Activated effector memory CD4-positive, alpha-beta T cell treated with anti-CD3 and anti-CD28 coated beads, Interleukin-2, amount 50 U/mL, for 16 hours (primary cell): ENCODE measurements at places on chromosomes 12 and 14.

DNA sequence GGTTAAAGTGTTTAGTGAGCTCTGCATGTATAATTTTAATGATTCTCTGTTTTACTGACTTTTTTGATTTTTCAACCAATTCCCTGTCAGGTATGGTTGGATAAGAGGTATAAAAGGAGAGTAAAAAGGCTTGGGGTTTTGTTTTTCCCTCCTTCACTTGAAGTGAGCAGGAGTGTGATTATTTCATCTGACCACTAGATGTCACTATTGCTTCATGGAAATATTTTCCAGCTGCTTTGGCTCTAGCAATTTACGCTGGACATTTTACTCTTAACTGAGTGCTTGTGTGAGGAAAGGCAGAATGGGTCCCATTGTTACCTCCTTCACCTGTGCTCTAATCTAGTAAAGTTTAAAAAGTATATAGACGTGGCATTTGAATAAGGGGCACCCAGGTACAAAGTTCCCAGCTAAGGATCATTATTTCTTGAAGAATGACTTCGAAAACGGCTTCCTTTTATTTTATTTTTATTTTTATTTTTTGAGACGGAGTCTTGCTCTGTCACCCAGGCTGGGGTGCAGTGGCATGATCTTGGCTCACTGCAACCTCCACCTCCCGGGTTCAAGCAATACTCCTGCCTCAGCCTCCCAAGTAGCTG is 66.5 kb downstream of the TBC1D30 start:
- DNase-seq, result no peak

DNA sequence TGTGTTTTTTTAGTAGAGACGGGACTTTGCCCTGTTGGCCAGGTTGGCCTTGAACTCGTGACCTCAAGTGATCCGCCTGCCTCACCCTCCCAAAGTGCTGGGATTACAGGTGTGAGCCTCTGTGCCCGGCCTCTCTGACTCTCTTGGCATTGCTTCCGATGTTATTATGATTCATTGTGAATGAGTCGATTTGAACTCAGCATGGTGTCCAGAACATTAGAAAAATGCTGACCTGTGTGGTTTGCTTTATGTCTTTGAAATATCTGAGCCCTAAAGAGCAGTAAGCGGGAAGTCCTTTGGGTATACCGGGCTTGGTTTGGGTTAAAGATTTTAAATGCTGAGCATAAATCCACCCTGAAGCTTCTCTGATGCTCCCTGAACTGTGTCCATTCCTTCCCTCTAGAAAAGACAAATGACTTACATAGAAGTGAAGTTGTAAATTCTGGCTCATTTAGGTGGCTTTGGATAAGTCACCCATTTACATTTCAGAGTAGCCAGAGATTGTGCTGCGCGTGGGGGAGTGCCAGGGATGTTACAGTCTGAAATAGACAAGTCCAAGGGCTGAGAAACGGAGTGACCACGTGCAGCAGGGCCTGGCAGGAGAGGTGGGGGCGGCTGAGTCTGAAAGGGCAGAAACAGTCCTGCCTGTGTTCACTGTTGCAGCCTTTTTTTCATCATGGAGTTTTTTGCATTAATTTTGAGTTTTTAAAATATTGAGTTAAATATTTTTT is 39.6 kb downstream of the SLC15A4 start:
- DNase-seq, result no peak

DNA sequence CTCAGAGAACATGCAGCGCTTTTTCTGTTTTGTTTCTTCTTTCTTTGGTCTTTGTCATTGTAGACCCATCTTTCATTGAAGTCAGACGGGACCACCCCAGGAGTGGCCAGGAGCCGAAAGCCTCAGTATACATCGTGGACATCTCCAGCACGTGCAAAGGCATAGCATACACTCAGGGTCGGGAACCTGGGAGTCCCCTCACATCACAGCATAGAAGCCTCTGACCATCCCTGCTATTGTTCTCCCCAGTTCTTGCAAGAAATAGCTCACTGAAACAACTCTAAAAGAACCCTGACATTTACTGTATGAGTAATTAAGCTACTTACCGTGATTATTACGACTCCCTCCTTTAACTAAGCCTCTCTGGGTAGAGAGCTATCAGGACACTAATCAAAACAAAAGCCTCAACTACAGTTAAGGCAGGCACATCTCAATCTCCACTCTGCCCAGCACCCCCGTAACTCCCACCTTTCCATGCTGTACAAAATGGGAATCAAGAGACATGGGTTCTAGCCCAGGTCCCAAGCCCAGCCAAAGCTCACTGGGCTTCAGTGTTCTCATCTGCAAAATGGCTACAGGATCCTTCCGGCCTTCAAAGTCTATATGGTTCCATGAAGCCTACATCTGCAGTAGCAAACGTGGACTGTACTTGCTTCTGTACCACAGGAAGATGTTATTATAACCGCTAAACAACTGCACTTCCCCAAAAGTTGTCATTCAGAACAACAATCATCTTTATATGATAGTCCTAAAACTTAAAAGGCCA is 6.7 kb downstream of the CCDC88C start:
- peak; percentile 65 for DNase-seq

- DNase-seq, result no peak
Observed at GRCh38 chr12:109443794-109444193, 33.3 kb downstream of the KCTD10 start.

- no peak for DNase-seq
Observed at GRCh38 chr12:41521872-41522379, 333.8 kb downstream of the PDZRN4 start.

GRCh38 chr12:54229624-54230212 is 40.9 kb upstream of the SMUG1 start:
- no peak for DNase-seq

- no peak for DNase-seq
Observed at GRCh38 chr12:6745741-6746525, 7.0 kb downstream of the MLF2 start.

DNA sequence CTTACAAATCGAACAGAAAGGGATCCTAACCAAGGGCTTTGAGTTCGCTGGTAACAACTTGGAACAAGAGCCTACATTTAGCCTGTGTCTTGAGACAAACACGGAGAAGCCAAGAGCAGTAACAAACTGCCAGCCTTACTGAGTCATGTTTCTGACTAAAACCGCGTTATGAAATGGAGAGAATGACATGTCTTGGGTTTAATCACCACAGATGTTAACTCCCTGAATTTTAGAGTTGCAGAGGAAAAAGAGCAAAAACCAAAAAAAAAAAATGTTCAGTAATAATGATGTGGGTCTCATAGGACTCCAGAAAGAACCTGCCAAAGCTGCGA is 1.0 kb downstream of the BLTP3B start:
- DNase-seq, result no peak

DNA sequence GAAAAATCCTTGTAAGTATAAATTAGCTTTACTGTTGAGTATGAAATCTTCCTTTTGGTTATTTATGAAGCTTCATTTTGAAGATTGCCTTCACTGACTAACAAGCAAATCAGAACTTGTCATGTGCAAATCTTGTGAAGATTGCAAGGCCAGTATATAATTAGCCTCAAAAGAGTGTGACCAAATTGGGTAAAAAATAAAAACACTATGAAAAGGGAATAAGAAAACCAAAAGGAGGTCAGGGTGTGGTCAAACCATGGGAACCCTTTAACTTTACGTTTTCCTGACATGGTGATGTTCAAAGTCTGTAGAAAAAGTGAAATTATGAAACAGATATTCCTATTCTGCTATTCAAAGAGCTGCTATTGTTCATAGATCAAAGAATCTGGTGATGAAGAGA is 230.3 kb downstream of the BCAT1 start:
- DNase-seq, result no peak

DNA sequence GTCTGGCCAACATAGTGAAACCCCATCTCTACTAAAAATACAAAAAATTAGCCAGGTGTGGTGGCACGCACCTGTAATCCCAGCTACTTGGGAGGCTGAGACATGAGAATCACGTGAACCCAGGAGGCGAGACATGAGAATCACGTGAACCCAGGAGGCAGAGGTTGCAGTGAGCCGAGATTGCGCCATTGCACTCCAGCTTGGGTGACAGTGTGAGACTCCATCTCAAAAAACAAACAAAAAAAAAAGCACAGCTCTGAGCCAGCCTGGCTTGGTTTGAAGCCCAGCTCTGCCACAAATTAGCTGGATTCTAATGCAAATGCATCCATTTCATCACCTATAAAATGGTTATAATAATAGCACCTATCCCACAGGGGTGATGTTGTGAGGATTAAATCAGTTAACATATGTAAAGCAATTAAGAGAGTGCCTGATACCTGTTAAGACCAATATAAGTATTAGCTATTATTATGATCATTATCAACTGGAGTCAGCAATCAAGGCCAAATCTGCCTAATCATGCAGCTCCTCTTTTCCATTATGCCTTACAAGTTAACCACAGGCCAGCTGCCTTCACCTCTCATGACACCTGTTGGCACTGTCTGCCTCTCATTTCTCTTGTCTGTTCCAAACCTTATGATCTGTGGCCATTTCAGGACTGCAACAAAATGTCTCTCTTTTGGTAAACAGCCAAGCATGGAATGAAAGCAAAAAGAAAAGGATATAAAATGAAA is 2.1 kb downstream of the GNPTAB start:
- no peak for DNase-seq

- DNase-seq, result no peak
Observed at GRCh38 chr12:78933014-78933413, 68.4 kb downstream of the SYT1 start.

GRCh38 chr14:71358209-71358931 is 451.1 kb downstream of the PCNX1 start:
- DNase-seq, result no peak

GRCh38 chr12:99435095-99435791 is 212.3 kb upstream of the GARIN6 start:
- DNase-seq, result no peak

DNA sequence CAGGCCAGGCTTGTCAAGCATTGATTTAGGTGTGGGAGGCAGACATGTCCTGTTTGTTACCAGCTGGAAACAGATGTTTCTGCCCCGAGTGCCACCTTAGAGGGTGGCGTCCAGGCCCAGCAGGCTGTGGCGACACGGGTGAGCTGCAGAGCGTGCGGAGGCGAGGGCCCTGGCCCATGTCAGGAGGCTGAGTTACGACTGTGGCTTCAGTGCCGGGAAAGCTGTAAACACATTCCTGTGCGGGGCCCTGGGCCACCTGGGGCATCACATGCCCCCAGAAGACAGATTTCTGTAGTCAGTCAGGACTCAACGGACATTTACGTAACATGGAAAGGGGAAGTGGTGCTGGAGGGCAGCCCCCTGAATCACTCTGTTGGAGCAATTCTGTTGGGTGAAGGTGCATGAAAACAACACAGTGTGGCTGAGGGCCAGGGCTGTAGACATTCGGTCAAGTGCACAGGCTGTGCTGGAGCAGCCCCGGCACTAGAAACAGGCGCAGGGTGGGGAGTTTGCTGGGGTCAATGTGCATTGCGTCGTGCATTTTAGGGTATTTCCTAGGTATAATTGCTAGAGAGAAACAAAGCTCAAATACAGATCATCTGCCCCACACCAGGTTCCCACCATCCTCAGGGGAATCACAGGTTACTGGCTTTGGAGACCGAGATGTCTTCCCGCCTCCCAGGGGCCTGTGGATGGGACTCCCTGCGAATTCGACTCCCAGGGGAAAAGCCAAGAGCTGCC is 291.8 kb downstream of the TMEM121 start:
- DNase-seq, result no peak

GRCh38 chr14:88030079-88030478 is 25.1 kb downstream of the GPR65 start:
- DNase-seq, result no peak

- no peak for DNase-seq
Observed at GRCh38 chr12:94269316-94269999, 121.1 kb downstream of the PLXNC1 start.

- no peak for DNase-seq
Observed at GRCh38 chr12:120257041-120257821, 8.3 kb downstream of the PXN start.

DNA sequence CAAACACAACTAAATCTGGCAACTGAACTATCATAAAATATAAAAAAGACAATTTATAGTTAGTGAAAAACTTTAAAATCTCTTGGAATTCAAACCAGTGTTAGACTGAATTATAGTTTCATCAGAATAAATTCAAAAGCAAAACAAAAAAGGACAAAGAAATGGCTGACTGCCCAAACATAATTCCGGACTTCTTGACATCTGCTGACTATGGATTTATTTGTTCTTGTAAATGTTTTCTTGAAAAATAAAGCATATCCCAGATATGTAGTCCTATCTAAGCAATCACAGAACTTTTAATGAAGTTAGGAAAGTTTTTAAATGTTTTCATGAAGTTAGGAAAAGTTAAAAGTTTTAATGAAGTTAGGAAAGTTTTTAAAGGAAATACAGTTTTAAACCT is 45.8 kb upstream of the CNTN1 start:
- no peak for DNase-seq

DNA sequence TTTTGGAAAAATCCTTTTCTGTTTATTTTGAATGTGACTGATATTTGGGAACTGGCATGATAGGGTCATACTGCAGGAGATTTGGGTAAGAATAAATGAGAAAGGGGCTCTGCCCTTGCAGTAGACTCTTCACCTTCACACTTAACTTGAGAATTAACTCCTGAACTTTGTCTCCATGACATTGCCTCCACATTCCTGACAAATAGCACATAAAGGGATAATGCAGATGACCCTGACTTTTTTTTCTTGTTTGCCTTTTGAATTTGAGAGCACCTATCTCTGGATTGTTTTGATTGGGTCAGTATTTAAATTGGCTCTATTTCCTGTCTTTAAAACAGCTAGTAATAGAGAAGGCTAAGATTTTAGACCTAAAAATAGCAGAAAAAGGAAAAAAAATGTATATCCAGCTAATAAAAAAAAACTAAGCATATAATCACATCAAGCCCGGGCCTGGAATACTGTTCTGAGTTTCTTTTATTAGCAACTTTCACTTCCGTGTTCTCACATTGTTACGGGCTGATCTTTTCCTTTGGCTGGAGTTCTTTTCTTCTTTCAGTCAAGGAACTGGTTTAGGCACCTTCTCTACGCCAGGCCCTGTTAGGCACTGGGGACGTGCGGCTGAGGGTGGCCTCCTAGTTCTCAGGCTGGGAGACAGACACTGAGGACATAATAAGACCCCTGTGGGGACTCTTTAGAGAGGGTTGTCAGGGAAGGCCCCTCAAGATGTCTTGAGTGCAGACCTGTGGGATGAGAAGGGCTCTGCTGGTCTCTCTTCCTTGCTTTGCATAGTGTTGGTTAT is 53.1 kb upstream of the GNPNAT1 start:
- DNase-seq, result no peak

GRCh38 chr14:33563901-33564197 is 387.0 kb downstream of the EGLN3 start:
- DNase-seq, result no peak
